Stimulated activated CD4-positive, alpha-beta T cell treated with anti-CD3 and anti-CD28 coated beads, TNF-alpha, amount 100 ng/mL, for 4 hours (primary cell): ENCODE measurements at places on chromosomes 3 and 15.

GRCh38 chr15:95944193-95944592 lies 386.3 kb upstream of the NR2F2 start:
- DNase-seq: no peak

- DNase-seq: no peak
These were observed 289.5 kb upstream of the ALCAM start for GRCh38 chr3:105077060-105077822.

GRCh38 chr3:40827942-40828688 lies 303.4 kb downstream of the ZNF621 start:
- DNase-seq: no peak

DNA sequence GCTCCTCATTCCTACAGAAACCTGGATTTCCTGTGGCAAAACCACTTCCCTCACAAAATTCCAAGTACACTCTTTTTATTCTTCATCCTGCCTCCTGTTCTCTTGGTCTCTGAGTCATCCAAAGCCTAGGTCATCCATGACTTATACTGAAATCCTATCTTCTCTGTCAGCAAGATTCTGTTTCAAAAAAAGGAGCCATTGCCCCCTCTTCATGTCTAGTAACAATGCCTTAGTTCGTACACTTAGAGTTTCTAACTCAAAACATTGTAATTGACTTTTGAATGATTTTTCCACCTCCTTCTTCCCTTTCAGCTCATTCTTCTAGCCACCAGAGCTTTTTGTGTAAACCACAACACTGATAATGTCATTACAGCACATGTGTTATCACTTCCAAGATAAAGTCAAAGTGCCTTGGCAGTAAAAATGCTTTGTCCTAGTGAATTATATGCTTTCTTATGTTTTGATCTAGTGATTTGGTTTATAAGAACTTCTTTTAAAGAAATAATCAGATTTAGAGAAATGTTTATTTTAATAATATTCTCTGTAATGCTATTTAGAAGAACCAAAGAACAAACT lies 256.5 kb upstream of the NECTIN3 start:
- no peak for DNase-seq

GRCh38 chr3:151146731-151147091 lies 56.3 kb downstream of the GPR171 start:
- DNase-seq: no peak

- no peak for DNase-seq
These were observed 4.8 kb downstream of the HAPLN3 start for GRCh38 chr15:88890495-88890894.

- DNase-seq: peak; percentile 45
These were observed 17.6 kb downstream of the C15orf62 start for GRCh38 chr15:40787344-40787841.

DNA sequence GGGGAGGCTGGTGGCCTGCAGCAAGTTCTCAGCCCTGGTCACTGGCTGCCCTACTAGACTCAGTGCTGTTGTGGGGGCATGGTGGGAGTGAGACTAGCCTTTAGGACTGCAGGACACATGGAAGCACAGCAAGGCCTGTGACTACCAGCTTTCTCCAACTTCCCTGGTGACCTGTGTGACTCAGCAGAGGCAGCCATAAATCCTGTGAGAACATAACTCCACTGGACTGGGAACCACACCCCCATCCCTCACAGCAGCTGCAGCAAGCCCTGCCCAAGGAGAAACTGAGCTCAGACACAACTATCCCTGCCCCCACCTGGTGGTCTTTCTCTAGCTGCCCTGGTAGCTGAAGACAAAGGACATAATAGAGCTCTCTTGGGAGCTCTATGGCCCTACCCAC lies 111.3 kb downstream of the DCLK3 start:
- DNase-seq: no peak

- no peak for DNase-seq
These were observed 67.6 kb upstream of the PLCL2 start for GRCh38 chr3:16817197-16817596.

GRCh38 chr3:185215873-185216606 lies 37.8 kb downstream of the EHHADH start:
- DNase-seq: no peak

GRCh38 chr3:58563386-58564035 lies 13.7 kb downstream of the FAM107A start:
- no peak for DNase-seq

DNA sequence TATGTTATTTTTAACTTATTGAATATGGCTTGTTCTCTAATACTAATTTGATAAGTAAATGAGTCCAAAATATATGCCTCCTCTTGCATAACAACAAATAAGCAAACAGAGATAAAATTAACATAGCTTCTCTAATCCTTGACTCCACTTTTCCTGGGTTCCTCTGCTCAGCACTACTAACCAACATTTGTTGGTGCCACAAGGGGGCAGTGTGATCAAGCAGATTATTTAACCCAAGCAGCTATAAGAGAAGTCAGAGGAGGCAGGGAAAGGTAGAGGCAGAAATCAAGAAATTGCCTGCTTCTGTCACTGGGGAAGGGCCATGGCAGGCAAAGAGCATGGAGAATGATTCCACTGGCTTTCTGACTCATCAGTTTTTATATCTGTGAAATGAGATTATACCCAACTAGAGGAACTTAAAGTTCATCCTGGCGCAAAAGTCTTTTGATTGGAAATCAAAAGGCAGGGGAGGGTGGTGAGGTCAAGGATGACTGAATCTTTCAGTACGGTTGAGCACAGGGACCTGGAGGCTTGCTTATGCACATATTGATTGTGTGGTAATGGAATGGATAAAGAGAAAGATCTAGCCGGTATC lies 152.2 kb downstream of the IGSF11 start:
- peak; percentile 51 for DNase-seq

- DNase-seq: no peak
These were observed 16.3 kb upstream of the IQCF2 start for GRCh38 chr3:51845129-51845528.

DNA sequence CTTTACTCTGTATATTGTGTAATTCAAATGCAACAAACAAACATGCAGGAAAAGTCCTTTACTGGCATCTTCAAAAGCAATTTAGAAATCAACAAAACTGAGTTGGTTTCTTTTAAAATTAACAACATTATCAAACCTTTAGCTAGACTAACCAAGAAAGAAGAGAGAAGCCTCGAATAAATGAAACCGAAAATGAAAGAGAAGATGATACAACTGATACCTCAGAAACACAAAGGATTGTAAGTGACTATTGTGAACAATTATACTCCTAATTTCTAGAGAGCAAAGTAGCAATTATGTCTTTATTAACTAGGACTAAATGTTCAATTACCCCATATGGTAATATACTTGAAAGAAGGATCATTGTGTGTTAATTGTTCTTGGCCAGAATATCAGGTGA lies 49.2 kb upstream of the P3H2 start:
- no peak for DNase-seq

GRCh38 chr3:169666376-169667165 lies 3.1 kb upstream of the MECOM start:
- DNase-seq: no peak

- DNase-seq: no peak
These were observed 281.4 kb downstream of the THSD4 start for GRCh38 chr15:71396536-71397125.

DNA sequence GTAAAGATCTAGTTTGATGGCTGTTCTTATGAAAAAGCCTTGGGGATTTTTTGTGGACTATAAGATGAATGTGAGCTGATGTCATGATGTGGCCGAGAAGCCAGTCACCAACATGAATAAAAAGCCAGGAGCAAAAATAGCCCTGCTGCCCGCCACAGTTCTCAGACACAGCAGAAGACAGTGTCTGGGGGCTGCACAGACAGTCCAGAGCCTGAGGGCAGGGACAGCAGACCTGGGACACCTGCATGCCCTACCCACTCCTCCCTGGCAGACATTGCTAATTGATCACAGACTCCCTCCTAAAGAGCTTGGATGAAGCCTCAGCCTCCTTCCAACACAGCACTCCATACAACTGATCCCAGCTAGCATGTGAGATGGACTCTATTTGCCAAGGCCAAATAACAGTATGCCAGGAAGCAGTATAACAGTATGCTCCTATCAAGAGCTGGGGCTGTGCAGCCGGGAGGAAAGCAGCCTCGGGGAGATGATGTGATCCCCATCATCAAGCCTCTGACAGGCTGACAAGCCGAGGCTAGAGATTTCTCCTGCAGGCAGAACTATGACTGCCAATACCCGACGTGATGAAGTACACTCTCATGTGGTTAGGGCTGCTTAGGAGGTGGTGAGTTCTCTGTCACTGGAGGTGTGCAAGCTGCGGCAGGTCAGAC lies 105.4 kb upstream of the RPL32 start:
- no peak for DNase-seq

DNA sequence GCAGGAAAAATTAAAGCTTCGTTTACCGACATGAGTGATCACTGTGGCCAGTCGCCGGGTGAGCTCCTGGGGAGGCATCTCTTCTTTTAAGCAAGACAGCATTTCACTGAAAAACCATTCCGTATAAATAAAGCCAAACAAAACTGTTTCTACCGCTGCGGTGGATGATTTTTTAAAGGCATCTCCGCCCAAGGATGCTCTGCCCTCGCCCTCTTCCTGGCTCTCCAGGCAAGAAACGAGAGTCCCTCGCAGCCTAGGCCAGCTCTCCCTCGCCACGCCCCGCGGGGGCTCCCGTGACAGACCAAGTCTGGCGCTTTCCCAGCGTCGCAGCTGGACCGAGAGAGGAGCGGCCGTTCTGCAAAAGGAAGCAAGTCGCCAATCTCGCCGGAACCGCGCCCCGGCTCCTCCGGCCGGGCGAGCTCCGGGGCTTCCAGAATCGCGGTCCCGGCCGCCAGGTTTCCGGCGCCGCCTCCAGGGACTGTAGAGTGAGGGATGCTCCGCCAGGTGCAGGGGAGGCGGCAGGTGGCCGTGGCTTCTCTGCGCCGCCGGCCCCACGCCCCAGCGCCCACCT lies 458 bp downstream of the MCF2L2 start:
- DNase-seq: no peak
